ENCODE measurements at places on chromosomes 6 and 20.
A peak's percentile ranks its signal among the peaks of the same experiment; 100 is the strongest.

DNA sequence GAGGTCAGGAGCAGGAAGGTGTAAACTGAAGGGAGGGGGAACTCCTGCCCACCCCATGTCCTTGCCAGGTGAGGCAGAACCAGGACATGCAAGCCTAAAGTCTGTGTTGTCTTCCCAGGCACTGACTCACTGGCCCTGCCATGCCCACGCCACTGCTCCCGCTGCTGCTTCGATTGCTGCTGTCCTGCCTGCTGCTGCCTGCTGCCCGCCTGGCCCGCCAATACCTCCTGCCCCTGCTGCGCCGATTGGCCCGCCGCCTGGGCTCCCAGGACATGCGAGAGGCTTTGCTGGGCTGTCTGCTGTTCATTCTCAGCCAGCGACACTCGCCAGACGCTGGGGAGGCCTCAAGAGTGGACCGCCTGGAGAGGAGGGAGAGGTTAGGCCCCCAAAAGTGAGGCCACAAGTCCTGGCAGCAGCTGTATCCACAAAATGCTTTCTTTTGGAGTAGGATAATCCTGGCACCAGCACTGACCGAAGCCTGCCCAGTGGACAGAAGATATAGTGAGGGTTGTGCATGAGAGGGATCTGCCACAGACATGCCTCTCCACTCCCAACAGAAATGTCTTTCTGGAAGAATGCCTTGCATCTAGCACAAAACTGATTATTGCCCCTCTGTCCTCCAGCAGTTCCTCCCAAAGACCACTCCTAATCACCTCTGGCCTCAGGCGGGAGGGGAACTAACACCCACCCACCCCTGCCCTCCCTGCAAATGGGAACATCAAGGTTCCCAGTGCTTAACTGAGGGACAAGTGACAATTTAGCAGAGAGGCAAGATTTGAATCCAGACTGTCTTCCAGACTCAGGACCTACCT lies 812 bp downstream of the MYMX start:
- DNase-seq, result peak; percentile 83

GRCh38 chr6:152651986-152652385 lies 14.8 kb upstream of the SYNE1 start:
- no peak for DNase-seq

GRCh38 chr20:47821481-47822100 lies 36.3 kb upstream of the SULF2 start:
- no peak for DNase-seq

DNA sequence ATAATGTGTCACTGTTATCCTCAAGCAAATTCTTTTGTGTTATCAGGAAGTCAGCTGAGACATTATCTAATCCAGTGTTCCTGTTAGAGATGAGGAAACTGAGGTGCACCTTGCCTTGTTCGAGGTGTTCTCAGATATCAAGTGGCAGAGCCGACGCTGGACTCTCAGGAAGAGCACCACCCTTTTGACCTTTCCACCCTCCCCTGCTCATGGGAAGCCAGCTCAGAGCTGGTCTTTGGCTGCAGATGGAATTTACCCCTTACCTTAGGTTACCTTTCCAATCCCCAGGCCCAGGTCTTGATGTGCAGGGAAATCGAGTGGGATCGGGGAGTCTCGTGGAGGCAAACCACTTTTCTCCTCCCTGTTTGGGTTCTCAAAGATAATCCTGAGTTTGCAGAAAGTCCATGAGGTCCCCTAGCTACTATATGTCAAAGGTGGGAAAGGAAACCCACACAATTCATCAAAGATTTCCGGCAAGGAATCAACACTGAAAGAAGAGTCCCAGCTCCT lies 62.9 kb upstream of the PIM1 start:
- no peak for DNase-seq

DNA sequence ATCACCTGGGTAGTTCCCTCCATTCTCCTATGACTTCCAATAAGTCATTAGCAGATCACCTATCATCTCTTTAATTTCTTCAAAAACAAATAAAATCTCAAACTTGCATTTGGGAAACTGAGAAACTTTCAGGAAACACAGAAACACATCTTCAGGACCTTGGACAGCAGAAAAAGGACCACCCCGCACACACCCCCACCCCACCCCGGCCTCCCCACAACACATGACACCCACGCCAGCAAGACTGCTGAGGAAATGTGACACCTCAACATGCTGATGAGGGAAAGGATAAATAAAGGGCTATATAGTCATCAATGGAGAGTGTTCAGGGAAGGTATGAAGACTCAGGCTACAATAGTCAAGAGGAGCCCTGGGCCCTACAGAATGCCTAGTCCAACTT lies 15.6 kb upstream of the TRIM39 start:
- DNase-seq, result no peak

GRCh38 chr20:36490191-36490590 lies 51.1 kb upstream of the MYL9 start:
- no peak for DNase-seq

GRCh38 chr6:15616261-15616660 lies 46.6 kb downstream of the DTNBP1 start:
- no peak for DNase-seq

DNA sequence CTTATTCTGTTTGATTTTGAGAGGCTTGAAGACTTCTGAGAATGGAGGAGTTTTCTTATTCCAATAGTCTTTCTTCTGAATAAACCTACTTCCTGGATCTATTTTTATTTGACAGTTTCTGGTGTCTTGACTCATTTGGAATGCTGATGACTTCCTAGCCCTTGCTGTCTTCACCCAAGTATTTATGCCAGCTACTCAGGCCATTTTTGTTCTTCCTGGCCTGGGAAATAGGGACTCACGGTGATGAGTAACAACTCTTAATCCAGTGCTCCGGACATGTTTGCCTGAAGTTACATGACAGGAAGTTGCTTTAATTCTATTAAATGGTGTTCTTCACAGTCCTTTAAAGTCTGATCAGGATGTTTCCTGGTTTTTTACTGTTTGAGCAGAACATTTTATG lies 272.1 kb upstream of the EYS start:
- no peak for DNase-seq

GRCh38 chr20:1935696-1936366 lies 40.6 kb downstream of the SIRPA start:
- DNase-seq, result peak; percentile 40

DNA sequence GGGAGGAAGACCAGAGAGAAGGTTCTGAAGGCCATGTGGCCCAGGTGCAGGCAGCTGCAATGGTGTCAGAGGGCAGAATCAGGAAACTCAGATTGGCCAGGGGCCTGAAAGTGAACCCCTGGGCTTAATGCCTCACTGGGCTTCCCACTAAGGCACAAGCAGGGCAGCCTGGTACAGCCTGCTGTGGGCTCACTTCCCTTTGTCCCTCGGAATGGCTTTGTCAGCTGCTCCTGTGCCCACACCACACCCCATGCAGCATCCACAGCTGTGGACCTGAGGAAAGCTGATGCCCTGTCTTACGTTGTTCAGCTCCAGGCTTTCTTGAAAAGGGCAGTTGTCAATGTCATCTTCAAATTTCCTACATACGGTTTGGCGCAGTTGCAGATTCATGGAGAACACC lies 2.4 kb downstream of the CST9 start:
- DNase-seq, result no peak

DNA sequence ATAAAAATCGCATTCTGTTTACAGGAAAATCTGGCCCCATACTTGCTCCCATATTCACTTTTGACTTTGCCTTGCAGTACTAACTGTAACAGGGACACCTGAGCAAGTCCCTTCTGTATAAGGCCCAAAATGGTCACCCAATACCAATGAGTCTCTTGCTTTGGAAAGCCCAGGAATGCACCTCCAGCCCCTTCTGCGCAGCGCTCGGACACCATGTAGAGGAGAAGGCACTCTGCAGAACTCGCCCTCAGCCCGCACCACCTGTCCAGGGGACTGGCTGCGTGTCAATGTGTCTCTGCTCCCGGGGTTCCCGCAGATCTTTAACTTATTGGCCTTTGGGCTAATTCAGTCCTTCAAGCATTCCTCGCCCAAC lies 746 bp upstream of the PRND start:
- no peak for DNase-seq

DNA sequence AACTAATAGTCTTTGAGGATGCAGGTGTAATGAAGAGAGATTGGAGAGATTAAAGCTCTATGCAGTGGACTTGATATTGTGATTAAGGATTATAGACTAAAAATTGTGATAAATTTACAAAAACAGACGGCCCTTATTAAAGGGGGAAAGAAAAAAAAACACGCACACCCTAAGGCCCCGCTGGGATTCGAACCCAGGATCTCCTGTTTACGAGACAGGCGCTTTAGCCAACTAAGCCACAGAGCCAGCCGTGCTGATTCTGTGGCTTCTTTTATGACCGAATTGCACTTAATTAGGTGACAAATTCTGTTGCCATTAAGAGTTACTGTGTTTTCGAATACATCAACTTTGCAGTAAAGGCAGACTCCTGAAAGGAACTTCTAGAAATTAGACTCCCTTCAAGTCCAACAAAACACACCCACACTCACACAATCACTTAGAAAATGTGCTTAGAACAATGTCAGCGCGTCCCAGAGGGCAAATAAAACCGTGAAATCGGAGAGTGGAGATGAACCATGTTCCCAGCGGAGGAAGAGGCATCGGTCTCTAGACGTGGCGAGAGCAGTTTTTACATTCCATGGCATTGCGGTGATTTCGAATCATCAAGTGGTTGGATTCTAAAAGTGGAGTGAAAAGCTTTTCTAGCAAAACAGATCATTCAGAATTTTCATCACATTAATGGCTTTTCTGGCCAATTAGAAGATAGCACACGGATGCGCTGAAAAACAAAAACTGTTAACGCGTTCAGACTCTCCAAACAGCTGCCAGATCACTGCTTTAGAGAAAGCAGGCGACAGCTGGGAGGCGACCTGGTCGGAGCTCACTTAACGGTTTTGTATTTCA lies 122.6 kb downstream of the GPX5 start:
- peak; percentile 71 for DNase-seq

DNA sequence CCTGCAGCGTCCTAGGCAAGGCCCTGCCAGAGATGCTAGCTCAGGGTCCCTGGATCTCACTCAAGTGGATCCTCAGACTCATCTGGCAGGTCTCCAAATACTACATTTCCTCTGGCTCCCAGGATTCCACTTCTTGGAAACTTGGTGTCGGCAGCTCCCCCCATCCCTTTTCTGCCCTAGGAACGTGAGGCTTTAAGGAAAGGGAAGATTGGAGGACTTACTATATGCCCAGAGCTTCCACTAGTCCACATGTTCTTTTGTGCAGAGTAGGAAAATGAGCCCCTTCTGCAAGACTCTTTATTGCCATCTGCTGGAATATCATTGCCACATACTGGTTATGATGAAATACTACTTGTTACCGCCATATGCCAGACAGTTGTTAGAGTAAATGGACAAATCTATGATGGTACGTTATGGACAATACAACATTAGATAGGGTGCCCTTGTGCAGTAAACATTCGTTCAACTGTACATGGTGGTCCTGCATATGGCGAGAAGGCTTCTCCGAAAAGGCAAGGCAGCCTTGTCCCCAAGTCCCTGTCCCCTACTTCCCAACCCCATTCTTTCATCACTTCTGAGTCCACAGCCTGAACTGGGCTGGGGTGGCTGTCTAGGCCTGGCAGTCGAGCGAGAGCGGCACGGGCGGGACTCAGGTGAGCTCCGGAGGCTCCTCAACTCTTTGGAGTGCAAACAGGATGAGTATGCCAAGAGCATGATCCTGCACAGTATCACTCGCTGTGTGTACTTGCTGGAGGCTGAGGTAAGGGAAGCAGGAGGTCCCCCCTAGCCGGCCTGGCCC lies 780 bp downstream of the ARMC12 start:
- no peak for DNase-seq

GRCh38 chr6:134065706-134066105 lies 13.3 kb upstream of the SLC2A12 start:
- DNase-seq, result no peak

- no peak for DNase-seq
Measured at GRCh38 chr6:120157873-120158272, 808.3 kb upstream of the MAN1A1 start.

DNA sequence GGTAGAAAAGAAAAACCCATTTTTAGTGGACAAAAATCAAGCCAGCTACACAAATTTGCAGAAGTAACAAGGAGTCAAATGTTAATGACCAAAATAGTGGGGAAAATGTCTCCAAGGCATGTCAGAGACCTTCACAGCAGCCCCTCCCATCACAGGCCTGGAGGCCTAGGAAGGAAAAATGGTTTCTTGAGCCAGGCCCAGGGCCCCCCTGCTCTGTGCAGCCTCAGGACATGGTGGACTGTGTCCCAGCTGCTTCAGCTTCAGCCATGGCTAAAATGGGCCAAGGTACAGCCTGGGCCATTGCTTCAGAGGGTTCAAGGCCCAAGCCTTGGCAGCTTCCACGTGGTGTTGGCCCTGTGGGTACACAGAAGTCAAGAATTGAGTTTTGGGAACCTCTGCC lies 82.5 kb upstream of the CLVS2 start:
- no peak for DNase-seq

DNA sequence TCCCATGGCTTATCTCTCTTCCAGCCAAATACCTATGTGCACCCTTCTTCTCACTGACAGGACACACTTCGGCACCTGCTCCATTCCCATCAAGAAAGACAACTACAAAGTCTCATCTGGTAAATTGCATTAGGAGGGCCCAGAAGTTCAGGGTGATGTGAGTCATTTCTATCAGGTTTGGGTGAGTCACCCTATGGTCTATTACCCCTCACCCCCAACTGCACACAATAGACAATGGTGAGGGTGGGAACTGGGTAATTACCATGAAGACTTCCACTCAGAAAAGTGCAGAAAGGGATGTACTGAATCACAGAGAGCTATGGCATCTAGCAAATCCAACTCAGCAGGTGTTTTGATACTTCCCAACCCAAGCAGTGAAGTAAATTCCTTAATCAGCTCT lies 54.8 kb downstream of the OPN5 start:
- DNase-seq, result no peak

DNA sequence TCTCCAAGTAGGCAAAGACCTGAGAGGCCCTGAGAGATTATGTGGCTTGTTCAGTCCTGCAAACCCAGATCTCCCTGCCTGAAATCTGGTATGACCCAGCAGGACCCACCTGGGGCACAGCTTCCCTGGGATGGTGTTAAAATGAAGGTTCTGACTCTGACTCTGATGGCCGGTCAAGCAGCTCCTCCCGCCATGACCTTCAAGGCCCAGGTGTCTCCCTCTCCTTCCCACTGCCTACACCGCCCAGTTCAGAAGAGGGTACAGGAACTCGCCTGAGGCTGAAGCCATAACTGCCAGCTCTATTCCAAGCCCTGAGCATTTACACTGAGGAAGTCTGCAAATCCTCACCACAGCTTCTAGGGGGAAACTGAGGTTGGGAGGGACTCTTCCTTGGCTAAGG lies 5.9 kb upstream of the CST7 start:
- DNase-seq, result no peak

- DNase-seq, result no peak
Measured at GRCh38 chr6:47485083-47485482, 7.5 kb downstream of the CD2AP start.
